ENCODE measurements at places on chromosomes 12 and 14.
A peak's percentile ranks its signal among the peaks of the same experiment; 100 is the strongest.

DNA sequence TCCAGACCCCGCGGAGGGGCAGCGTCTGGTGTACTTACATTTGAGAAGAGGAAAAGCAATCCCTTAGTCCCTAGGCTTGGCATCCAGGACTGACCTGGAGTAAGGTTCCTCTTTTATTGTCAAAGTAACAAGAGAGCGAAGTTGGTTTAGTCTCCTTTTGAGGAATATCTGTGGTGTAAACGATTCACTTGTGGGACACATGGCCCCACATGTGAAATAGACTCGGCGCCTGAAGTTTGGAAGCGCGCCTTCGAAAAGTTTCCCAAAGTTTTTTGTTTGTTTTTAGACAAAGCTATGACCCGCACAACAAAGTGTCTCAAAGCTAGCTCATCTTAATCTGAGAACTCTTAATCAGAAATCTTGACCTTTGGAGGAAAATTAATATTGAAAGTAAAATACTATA lies 744 bp downstream of the STYX start:
- no peak for DNase-seq

DNA sequence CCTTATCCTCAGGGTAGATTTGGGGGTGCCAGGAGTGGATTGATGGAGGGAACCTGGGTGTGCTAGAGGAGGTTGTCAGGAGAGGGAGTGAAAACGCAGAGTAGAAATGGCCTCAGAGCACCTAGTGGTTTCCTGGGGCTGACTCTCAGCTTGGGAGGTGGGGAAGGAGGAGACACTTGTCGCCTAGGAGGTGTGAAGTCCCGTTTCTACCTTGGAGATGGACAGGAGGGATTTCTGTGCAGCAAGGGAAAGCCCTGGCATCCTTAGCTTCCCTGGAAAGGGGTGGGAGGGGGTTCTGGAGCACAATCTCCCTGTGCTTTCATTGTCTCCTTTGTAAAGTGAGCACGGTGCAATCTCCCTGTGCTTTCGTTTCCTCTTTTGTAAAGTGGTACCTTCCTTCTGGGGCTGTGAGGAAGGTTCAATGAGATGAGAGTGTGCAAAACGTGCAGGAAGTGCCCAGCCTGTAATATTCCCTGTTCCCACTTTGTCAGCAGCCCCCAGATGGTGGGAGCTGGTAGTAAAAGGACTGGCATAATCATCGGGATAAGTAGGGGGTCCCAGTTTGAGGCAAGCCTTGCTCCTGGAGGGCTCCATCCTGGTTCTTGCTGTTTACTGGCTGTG lies 1.6 kb downstream of the OAS3 start:
- DNase-seq: no peak

GRCh38 chr12:27931390-27931789 lies 41.1 kb downstream of the PTHLH start:
- no peak for DNase-seq

DNA sequence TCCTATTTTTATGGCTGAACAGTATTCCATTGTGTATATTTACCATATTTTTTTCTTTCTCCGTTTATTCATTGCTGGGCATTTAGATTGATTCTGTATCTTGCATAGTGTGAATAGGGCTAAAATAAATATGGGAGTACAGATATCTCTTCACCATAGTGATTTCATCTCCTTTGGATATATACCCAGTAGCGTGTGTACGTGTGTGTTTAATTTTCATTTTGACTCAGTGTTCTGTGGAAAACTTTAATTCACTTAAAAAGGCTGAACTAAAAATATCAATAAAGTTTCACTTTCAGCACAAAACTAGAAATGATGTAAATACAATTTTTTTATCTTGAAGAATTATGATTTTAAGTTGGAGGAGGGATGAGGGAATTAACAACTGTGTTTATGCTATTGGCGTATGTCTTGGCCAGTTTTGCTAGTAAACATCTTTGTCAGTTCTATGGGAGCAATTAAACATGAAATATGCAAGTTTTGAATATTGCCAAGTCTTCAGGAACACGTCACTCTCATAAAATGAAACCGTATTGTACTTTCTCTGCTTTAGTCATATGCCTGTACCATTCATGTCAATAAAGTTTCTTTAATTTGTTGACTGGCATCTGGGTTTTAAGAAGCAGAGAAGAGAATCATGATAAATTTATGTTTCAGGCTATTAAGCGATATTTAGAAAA lies 99.8 kb downstream of the PTGER2 start:
- no peak for DNase-seq

DNA sequence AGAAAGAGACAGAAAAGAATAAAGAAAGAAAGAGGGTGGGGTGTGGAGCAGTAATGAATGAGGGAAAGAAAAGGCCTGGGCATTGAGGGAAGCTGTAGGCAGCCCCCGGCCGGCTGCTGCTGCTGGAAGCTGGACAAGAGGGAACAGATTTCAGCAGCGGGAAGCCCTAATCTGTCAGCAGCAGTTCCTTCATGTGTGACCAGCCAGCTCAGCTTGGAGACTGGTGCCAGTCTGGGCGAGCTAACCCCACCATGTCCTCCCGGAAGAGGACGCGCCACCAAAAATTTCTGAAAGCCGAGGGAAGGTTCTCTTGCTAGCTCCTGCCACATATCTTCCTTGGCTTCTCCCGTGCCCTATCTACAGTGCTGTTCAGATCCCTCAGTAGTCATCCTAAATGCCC lies 236.8 kb downstream of the GRIN2B start:
- DNase-seq: no peak

DNA sequence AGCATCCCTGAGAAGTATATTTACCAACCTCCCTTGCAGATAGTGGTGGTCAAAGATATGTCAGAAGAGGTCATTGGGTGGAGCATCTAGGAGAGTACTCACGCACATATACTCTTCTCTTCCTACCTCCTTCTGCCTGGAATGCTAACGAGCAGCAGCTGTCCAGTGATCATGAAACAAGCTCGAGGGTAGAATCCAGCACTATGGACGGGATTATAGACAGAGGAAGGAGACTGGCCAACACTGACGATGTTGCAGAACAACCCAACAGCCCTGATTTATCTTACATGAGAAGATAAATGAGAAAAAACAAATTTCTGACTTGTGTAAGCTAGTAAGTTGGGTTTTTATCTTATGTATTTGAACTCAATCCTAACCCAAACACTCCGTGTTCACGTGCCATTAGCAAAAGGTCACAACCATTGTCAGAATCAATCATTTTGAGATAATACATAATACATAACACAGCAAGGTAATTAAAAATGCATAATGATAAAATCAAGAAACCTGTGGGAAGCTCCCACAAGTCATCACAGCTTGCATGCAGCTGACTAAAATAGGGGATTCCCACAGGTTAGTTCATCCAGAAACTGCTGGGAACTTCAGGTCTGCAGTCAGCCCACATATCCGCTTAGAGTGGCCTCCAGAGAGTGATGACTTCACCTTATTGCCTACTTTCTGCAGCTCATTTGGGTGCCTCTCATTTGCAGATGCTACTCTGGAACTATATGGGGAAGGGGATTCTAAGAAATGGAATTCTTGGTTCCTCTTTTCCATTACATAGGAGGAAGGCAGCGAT lies 36.3 kb upstream of the STK38L start:
- no peak for DNase-seq

DNA sequence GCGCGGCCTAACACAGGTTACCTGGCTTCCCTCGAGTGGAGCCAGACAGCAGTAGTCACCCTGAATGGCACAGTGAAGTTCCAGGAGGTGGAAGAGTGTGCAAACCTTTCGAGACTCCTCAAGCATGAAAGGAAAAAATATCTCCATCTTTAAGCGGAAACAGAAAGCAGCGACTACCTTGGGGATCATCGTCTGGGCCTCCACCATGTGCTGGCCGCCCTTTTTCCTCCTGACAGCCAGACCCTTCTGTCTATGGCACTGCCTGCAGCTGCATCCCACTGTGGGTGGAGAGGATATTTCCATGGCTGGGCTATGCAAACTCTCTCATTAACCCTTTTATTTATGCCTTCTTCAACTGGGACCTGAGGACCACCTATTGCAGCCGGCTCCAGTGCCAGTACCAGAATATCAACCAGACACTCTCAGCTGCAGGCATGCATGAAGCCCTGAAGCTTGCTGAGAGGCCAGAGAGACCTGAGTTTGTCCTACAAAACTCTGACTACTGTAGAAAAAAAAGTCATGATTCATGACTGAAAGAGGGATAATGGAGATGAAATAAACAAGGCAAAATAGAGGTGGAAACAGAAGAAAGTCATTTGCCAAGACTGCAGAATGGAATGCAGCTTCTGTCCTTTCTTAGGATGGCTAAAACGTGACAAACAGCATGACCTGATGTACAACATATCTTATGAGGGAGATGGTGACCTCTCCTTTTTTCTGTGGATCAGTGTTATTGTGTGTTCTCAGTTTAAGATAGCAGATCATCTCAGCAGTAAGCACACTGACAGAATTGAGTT lies 2.4 kb upstream of the HEBP1 start:
- no peak for DNase-seq

GRCh38 chr12:52243856-52244614 lies 11.0 kb downstream of the KRT7 start:
- peak; percentile 66 for DNase-seq

- DNase-seq: no peak
These were observed 49.9 kb downstream of the LRP6 start for GRCh38 chr12:12217018-12217359.

DNA sequence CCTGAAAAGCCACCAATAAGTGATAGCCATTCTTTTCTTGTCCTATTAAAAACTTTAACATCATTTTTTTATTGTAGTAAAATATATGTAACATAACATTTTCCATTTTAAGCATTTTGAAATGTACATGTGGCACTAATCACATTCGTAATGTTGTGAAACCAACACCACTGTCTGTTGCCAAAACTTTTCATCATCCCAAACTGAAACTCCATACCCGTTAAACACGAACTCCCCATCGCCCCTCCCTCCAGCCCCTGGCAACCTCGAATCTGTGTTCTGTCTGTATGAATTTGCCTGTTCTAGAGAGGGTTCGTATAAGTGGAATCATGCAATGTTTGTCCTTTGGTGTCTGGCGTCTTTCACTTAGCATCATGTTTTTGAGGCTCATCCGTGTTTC lies 75.9 kb downstream of the CCDC92 start:
- DNase-seq: no peak

GRCh38 chr12:77943466-77943865 lies 112.8 kb downstream of the NAV3 start:
- DNase-seq: no peak

GRCh38 chr12:785706-786105 lies 33.3 kb downstream of the WNK1 start:
- DNase-seq: no peak

DNA sequence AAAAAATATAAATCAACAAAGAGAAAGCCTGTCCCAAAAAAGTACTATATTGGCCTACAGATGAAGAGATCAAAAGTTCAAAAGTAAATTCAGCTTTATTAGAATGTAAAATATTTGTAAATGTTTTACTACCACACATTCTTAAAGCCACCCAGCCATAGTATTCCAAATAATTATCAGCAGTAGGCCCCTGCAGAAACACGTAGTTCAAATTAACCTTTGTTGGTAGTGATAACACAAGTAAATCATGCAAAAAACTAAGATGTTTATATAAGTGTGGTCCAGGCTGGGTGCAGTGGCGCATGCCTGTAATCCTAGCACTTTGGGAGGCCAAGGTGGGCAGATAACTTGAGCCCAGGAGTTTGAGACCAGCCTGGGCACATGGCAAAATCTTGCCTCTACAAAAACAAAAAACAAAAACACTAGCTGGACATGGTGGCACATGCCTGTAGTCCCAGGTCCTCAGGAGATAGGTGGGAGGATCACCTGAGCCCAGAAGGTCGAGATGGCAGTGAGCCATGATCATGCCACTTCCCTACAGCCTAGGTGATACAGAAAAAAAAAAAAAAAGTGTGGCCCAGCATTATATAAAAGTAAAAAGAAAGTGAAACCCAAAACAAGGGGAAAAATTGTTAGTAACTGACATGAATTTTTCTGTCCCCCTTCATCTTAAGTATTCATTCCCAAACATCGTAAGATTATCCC lies 17.9 kb downstream of the SPTLC2 start:
- peak; percentile 14 for DNase-seq

- no peak for DNase-seq
These were observed 50.9 kb upstream of the PPFIA2 start for GRCh38 chr12:81809829-81810595.

- DNase-seq: no peak
These were observed 50.1 kb downstream of the ANAPC7 start for GRCh38 chr12:110353211-110353965.

- peak; percentile 41 for DNase-seq
These were observed 2.1 kb downstream of the GLIPR1 start for GRCh38 chr12:75482646-75483045.

DNA sequence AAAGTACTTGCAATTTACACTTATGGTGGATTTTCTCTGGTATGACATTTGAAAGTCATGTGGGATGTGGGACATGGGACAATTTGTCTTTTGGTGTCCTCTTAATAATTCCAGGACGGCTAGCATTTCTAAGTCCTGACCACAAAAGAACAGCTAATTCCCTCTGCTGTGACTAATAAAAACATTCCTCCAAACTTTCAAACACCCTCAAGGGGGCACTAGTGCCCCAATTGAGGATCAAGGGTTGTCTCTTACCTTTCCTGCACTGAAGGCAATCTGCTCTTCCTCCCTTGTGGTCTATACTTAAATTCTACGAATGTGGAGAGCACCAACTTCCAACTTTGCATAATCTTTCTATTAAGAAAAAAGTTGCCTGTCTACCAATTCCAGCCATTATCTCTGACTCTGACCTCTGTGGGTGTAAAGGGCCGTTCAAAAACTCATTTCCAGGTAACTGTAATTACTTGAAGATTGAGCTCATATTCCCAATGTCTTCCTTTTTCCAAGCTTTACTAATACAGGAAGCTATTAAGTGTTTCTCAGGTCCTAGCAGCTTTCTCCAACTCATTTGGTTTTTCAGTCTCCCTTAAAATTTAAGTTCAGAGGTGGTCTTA lies 210.2 kb downstream of the PTPRO start:
- peak; percentile 73 for DNase-seq

GRCh38 chr12:68878283-68878682 lies 54.7 kb downstream of the CPM start:
- DNase-seq: no peak

GRCh38 chr12:67539329-67539728 lies 109.2 kb upstream of the DYRK2 start:
- no peak for DNase-seq

DNA sequence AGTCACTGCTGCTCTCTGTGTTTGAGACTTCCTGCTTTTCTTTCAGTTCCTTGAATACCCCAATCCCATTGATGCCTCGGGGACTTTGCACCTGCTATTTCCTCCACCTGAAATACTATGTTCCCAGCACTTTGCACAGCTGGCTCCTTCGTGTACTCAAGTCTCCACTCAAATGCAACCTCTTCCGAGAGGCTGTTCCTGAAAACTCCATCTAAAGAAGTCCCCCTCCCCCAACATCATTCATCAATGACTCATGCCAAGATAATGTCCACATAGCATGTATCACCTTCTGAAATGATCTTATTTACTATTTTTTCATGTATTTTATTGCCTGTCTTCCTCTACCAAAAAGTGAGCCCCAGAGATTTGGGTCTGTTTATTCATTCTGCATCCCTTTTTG lies 48.6 kb downstream of the HSPB8 start:
- DNase-seq: no peak

- DNase-seq: no peak
These were observed 28.6 kb downstream of the SLC2A14 start for GRCh38 chr12:7844116-7844515.

DNA sequence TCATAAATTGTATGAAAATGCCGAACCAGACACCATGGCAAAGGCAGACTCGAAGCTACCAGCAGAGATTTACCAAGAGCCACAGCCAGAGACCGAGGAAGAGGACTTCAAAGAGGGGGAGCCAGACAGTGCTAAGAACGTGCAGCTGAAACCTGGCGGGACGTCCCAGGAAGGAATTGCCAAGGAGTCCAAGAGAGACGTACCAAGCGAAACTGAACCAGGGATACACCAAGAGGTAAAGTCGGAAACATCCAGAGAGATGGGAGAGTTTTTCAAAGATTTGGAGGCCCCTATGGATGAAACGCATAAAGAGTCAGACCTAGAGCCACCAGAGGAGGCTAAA lies 294 bp downstream of the SAMD15 start:
- no peak for DNase-seq

Measured in CD4-positive, alpha-beta T cell treated with Interleukin-15 for 4 hours (primary cell).